HFF-Myc (cell line): ENCODE measurements at places on chromosomes 12 and 14.

DNA sequence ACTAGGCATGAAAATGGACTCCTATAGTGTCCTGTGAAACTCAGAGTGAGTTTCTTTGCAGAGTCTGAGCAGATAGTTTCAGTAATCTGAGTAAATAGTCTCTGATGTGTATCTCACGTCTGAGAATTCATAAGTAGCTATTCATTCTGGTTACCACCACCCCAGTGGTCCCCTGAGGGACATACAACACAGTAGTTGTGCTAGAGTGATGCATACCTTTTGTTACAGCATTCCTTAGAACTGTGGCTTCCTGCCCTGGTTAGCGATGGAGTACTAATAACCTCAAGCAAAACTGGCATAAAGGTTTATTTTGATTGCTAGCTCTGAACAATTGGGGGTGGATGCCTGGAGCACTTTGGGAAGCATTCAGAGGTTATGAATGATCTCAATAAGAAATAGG lies 114.7 kb downstream of the DAAM1 start:
- DNase-seq, result no peak

GRCh38 chr12:60333461-60333860 lies 737.6 kb downstream of the SLC16A7 start:
- no peak for DNase-seq

- DNase-seq, result no peak
Measured at GRCh38 chr12:79255288-79255687, 390.7 kb downstream of the SYT1 start.

DNA sequence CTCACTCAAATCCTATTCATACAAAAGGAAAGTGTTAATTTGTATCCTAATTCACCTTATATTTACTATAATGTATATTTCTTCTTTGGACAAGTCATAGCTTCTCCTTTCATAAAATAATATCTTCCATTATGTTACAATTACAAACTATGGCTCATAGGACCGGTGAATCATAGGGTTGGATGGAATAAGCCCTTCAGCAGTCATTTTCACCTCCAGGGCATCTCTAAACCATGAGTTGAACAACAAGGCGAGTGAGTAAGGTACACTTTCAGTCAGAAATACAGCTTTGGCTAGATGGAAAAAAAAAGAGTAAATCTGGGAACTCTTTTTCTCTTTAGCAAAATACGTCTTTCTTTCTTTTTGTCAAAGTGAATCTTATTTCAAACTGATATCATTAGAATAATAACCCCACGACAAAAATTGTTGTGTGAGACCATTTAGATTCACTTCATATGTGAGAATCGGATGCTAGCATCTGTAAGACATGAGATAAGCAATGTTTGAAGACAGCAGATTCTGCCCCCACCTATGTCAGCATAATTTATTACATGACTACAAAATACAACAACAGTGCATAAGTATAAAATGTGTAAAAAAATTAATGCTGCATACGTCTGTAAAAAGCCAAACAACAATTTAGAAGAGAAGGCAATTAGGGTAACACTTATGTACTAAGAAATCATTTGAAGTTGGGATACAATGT lies 184.4 kb upstream of the SLC38A2 start:
- DNase-seq, result no peak

DNA sequence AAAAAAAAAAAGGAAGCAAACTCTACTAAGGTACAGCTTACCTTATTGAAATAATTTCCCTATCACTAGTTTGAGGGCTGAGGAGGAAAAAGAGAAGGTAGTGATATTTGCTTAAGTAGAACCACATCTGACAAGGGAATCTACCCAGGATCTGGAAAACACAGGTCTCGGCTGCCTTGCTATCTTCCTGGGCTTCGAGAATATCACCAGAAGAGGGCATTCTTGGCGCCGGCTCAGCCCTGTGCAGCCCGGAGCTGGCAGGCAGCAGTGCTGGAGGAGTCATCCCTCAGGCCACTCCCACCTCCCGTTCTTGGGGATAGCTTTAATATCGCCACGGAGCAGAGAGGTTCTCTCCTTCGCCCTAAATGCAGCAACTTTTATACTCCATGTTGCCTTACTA lies 1181.2 kb downstream of the VRK1 start:
- DNase-seq, result no peak

DNA sequence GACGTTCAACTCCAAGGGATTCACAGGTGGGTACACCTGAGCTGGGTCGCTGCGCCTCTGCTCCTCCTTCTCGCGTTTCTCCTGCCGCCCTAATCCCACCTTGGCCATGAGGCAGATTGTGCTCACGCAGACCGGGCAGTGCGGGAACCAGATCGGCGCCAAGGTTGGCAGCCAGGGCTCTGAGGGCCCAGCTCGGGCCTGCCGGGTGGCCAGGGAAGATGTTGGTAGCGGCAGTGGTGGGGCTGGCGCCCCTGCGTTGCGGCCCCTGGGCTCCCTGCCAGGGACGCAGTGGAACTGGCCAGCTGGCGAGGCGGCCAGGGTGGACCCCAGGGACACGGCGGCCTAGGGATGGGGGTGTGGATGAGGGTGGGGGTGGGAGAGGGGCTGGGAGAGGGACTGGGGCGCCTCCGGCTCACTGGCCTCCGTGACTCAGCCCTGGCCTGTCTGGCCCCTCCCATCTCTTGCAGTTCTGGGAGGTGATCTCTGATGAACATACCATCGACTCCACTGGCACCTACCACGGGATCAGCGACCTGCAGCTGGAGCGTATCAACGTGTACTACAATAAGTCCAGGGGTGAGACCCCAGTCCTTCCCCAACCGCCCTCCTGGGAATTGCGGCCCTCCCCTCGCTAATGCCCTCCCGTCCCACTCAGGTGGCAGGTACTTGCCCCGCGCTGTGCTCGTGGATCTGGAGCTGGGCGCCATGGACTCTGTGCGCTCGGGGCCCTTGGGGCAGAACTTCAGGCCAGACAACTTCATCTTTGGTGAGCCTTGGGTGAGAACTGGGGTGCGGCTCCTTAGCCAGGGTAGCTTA lies 114.9 kb upstream of the ALG10B start:
- no peak for DNase-seq

GRCh38 chr14:52553002-52553670 lies 500 bp downstream of the GPR137C start:
- DNase-seq, result no peak

DNA sequence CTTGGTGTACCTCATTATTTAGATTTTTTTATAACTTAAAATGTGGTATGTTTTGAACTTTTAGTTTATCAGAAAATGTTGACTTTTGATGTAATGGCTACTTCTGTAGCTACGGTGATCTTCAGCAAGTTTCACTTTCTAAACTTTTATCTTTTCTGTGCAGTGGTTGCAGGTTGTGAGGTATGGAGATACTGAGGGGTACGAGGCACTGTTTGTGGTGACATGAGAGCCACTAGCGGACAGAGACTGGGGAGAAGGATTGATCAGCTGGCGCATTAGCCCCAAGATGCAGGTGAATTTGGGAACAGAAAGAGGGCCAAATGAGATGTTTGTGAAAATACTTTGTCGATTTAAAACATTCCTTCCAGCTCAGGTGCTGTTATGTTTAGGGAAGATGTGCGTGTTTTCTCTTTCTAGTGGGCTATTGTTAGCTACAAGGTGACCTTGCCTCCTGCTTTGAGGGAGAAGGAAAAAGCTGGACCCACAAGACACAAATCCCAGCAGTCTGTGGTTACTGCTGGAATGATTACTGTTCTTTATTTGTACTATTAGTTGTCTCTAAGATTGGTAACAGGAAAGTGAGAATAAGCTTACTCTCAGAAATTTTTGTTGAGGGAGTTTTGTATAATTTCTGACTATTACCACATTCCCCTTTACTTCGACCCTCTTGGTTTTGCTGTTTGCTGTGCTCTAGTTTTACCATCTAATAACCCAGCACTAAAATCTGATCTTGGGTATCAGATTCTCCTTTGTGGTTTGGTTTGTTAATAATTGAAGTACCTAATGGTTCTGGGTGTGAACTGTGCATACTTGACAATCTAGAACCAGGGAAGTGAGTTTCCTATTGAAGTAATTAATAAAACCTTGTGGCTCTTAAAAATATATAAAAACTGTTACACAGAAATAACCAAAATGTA lies 61.7 kb downstream of the FBXO34 start:
- DNase-seq, result no peak

GRCh38 chr12:69639400-69640016 lies 28.8 kb upstream of the LRRC10 start:
- DNase-seq, result peak; percentile 44

- DNase-seq, result no peak
Measured at GRCh38 chr14:100895411-100895810, 8.1 kb downstream of the RTL1 start.

DNA sequence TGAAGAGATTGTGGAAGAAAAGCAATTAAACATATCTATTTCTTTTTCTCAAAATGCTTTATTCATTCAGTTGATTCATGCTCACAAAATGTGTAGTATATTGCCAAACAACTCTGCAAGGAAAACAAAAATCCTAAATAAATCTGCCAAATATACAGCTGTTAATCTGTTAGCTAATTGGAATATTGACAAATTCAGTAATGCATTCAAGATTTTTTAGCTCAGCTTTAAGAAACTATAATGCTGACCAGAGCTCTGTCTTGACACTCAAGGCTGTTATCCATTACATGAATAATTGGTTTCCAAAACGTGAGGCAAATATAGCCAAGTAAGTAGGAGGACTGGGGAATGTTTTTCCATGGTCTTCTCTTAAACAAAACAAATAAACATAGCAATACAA lies 146.8 kb downstream of the TMTC2 start:
- no peak for DNase-seq

- DNase-seq, result no peak
Measured at GRCh38 chr14:91841065-91841464, 26.3 kb downstream of the TC2N start.

- DNase-seq, result no peak
Measured at GRCh38 chr12:607541-608001, 55.7 kb downstream of the NINJ2 start.

- no peak for DNase-seq
Measured at GRCh38 chr14:64958201-64958600, 13.9 kb downstream of the RAB15 start.

DNA sequence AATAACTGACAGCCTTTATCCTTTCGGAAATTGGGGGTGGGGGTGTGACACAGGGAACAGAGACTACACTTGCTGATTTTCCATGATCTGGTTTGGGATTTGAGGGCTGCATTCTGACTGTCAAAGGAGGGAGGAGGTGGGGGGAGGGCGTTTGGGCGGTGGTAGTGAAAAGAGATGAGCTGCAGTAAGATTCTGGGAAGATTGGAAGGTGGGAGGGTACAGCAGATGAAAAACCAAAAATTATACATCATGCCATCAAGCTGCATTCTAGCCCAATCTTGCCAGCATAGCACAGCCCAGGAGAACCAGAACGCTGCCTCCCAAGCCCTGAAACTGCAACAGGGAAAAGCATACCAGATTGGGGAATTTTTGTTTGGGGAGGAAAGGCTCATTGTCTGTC lies 2.4 kb downstream of the RND1 start:
- DNase-seq, result no peak

DNA sequence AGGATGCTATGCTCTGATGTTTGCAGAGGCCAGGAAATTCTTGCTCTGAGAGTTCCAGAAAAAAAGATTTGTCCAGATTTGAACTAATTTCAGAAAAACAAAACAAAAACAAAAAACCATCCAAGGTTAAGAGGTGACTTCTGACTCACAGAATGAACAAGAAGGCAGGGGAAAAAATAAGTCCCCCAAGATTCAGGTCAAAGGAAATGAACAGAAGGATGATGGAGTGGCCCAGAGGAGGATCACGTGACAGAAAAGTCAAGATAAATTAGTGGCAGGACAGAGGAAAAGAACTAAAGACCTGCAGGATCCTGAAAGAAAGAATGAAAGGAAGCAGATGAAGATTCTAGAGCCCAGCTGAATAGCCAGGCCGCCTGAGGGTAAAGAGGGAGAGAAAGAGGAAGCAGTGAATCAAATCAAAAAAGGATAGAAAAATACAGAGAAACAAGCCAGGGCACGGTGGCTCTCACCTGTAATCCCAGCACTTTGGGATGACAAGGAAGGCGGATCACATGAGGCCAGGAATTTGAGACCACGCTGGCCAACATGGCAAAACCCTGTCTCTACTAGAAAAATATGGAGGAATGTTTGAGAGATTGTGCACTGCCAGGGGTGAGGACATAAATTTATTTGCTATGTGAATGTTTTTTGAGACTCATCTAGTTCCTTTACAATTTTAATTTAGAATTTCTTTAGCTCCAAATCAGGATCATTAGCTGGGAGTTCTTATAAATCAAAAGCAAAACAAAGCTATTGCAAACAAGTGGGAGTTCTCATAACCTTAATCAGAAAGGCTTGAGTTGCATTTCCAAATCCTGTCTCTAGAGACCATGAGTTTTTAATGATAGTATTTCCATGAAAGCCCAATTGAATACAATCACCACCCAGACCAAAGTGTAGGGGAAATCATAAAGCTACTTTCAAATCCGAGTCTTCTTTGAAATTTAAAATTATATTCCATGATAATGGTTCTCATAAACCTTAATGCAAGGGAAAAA lies 217.1 kb upstream of the PLEKHG7 start:
- no peak for DNase-seq

DNA sequence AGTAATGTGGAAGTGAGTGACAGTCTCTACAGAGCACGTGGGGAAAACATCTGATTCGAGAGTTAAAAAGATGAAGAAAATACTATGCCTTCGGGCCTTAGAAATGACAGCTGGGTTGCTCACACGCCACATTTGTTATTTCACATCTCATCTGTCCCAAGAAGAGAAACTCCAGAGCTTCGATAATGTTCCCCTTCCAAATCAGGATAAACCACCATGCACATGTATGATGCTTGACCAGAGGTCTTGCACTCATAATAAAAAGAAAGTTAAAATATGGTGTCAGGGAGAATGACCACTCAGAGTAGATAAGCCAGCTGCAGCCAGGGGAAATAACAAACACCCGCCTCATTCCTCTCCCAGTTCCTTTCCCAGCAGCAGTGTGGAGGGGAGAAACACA lies 34.6 kb downstream of the NIN start:
- DNase-seq, result no peak

DNA sequence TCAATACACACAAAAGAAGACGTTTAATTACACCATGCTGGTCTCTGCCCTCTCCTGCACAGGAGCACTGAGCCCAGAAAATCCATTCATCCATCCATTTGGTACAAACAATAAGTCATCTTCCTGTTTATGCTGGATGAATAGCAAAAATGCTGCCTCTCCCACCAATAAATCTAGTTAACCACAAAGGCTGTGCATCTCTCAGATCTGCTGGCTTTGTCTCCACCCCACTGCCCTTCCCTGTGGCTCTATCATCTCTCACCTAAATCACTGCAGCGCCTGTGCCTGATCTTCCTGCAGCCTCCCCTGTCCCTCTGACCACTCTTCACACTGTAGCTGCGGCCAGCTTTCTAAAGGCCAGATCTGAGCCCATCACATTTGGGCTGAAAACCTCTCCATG lies 72.9 kb upstream of the DDX11 start:
- DNase-seq, result no peak

- DNase-seq, result no peak
Measured at GRCh38 chr14:100256339-100256895, 17.5 kb downstream of the YY1 start.

DNA sequence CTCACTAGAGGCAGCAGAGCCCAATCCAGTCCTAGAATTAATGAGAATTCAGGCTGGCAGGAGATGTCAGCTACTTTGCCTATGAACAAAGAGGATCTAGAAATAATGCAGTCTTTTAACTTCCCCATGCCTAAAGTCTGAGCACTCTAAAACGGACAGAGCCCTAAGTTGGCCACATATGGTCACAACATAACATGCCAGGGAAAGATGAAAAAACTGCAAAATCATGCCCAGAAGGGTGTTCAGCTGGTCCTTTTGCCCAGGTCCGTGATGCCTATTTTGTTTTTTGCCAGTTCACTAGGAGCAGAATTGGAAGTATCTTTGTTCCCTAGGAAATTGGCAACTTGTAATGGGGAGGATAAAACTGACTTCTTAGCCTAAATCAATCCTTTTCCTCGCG lies 20.3 kb upstream of the LMNTD1 start:
- DNase-seq, result no peak
